ENCODE measurements at places on chromosomes 7 and 10.

- no peak for DNase-seq
Observed at GRCh38 chr7:52502281-52502680, 533.2 kb upstream of the POM121L12 start.

GRCh38 chr7:113519472-113519871 is 399.3 kb downstream of the PPP1R3A start:
- DNase-seq = no peak

DNA sequence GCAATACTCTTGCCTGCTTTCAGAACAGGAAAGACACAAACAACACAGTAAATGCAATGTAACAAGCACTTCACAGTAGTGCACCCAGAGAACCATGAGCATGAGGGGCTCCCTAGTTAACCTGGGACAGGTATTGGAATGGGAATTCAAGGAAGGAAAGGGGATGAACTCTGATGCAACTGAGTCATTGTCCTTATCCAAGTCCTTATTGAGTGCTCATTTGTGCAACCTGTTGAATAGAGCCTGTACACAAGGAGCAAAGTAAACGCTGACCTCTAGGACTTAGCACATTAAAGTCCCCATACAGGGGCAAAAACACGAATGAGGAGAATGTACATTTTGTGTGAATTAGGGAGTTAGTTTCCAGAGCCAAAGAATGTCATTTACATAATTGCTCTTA is 276.4 kb upstream of the BMPER start:
- DNase-seq = no peak

DNA sequence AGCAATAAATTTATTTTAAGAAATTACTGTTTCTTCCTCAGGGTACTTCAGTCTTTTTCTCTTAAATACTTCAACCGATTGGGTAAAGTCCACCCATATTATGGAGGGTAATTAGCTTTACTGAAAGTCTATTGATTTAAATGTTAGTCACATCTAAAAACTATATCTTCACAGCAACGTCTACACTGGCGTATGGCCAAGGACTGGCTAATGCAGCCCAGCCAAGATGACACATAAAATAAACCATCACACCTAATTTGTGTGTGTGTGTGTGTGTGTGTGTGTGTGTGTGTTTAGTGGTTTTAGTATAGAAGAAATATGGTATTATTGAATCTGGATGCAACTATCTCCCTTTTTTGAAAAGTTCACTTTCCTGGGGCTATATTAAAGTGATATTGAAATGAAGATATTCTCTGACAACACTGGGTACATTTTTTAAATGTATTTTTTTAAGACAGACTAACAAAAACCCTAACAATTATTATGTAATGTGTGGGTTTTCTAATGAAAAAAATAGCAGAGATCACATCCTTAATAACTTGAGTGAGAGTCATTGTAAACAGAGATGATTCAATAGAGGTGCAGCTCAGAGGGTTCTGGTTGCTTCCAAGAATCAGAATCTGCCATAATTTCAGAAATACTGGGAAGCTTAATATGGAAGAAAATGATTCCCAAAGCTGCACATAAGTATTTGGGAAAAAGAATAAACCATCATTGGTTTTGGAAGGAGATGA is 584.2 kb upstream of the MBL2 start:
- no peak for DNase-seq

GRCh38 chr7:1027242-1028043 is 16.9 kb upstream of the GPR146 start:
- DNase-seq = peak; percentile 48

DNA sequence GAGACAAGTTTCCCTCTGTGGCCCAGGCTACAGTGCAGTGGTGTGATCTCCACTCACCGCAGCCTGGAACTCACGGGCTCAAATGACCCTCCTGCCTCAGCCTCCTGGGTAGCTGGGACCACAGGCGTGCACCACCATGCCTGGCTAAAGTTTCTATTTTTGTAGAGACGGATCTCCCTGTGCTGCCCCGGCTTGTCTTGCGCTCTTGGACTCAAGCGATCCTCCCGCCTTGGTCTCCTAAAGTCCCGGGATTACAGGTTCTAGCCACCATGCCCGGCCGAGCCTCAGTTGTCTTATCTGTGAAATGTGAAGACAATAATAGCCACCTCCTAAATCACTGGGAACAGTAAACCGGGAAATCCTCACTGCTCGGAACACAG is 88.1 kb downstream of the FOXL3 start:
- DNase-seq = no peak

DNA sequence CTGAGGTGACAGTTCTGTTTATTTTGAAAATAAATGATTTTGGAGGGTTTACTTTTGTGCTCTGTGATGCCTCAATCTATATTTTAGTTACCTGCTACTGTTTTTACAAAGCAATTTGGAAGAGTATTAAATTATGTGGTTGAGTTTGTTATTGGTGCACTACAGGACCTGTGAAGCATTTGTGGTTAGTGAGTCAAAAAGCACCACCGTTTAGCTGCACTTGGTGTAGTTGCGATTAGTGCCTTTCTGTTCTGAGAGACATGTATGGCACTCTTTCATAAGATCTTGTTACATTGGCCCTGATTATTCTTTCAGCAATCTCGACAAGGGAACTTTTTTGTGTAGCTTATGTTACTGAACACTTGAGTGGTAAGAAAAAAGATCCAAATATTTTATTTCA is 132.2 kb downstream of the BBS9 start:
- DNase-seq = no peak

Data from fibroblast of the aortic adventitia (primary cell).